ENCODE measurements at places on chromosomes 5 and 9.

DNA sequence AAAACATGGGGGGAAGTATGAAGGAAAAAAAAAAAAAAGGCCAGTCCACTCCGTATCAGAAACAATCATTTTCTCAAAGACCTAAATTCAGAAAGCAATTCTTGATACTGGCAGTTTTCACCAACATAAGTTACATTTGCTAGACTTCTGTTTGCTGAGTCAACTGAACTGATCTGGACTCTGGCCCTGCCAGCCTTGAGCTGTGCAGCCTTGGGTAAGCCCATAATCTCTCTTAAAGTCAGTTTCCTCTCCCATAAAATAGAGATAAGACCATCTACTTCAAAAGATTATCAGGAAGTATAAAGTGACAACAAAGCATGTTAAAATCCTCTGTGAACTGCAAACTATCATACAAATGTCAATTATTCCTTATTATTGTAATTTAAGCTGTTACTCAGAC, 106.8 kb downstream of the MAPKAP1 start:
- no peak for DNase-seq

- no peak for DNase-seq
These were observed 97.3 kb downstream of the PRRT1B start for GRCh38 chr9:131642496-131643083.

- no peak for DNase-seq
These were observed 145.4 kb downstream of the MAPKAP1 start for GRCh38 chr9:125561509-125562148.

DNA sequence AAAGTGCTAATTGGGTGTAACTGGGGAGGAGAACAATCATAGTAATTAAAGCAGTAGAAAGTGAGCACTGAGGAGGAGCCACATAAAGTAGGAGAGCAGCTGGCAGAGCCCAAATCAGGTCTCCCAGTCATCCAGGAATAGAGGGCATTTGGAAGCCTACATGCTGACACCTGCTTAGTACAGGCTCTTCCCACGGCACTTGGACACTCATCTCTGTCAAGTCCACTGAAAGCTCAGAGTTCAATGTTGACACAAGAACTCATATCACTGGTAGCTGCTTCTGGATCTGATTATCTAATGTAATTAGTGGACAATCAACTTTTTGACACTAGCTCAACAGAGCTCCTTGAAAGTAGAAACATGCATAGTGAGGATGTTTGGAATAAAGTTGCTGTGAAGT, 45.9 kb upstream of the PCSK1 start:
- DNase-seq = no peak

GRCh38 chr5:171419688-171420430, 412 bp downstream of the FGF18 start:
- DNase-seq = peak; percentile 34

- no peak for DNase-seq
These were observed 9.0 kb downstream of the NIPSNAP3B start for GRCh38 chr9:104772714-104773510.

DNA sequence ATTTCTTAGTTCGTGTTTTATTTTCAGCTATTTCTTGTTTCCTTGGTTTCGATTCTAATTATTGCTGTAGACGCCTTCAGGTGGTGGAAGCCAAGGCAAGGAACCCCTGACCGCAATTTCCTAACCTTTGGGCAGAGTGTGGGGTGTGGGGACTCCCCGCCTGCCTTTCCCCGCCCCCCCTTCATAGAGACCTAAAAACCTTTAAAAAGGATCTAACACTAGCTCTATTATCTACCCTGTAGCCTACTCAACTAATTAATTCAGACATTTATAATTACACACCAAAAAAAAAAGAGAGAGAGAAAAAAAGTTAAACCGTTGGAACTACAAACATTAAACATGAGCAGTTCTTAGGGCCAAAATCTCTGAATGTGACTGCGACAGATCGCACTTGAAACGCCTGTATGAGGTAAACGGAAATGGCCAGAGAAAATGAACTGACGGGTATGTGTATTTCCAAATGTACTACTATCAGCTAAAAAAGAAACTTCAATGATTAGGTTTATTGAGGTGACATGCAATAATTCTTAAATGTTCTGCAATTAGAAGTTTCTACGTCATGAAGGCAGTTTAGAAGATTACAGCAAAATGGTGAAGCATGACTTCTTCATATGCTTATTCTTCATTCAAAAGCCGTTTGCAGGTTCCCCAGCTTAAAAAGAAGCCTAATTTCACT, 19.0 kb upstream of the FER start:
- no peak for DNase-seq

DNA sequence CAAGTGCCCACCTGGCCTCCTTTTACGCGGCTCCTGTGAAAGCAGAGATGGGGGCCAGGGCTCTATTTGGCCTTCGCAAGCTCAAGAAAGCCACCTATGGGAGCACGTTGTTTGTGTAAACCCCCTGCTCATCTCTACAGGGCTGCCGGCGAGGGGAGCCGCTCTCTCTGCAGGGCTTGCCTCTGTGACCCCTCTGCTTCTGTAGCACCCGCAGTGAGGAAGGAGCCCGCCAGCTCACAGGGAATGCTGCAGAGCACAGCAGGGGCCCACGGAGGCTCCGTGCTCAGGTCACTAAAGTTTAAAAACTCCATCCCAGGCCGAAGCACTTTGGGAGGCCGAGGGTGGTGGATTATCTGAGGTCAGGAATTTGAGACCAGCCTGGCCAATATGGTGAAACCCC, 376.8 kb downstream of the IRX2 start:
- no peak for DNase-seq

DNA sequence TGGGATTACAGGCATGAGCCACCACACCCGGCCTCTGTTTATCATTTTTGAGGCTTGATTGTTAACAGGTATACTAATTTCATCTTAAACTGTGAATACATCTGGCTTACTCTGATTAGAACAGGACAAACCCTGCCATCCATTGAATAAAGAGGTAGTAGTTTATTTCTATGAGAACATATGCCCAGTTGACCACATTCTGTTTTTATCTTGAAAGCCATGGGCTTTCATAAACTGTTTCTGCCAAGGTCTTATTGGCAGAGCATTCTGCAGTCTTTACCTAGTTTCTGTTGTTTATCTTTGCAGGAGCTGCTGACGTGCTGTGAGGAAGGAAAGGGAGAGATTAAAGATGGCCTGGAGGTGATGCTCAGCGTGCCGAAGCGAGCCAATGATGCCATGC, 184.9 kb upstream of the OTULINL start:
- DNase-seq = no peak

DNA sequence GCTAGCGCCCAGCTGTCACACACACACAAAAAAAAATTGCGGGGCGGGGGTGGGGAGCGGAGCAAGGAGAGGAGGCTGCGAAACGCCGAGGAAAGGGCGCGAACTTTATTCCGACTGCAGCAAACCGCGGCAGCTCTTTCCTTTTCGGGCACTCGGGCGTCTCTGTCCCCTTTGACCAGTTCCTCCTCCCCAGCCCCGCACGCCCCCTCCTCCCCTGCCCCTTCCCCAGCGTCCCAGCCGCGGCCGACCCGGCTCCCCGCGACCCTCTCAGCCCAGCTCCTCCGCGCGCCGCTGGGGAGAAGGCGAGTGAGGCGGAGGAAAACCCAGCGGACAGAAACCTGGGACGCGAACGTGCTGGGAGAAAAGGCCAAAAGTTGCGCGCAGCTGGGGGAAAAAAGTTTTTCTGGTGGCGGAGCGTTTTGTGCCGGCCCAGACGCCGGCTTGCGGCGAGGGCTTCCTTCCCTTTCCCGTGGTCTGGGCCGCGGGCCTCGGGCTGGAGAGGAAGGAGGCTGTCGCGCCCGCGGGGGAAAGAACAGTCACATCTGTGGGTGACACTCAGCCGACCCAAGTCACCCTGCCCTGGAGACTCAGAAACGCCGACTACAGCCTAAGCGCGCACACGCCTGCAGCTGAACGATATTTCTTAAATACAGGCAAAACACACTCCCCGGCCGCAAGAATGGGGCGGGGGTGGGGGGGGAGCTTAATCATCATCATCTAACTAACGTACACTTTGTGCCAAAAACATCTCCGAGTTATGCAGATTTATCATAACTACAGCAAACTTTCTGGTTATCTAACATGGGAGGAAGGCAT, 1.1 kb upstream of the BNC2 start:
- DNase-seq = no peak

DNA sequence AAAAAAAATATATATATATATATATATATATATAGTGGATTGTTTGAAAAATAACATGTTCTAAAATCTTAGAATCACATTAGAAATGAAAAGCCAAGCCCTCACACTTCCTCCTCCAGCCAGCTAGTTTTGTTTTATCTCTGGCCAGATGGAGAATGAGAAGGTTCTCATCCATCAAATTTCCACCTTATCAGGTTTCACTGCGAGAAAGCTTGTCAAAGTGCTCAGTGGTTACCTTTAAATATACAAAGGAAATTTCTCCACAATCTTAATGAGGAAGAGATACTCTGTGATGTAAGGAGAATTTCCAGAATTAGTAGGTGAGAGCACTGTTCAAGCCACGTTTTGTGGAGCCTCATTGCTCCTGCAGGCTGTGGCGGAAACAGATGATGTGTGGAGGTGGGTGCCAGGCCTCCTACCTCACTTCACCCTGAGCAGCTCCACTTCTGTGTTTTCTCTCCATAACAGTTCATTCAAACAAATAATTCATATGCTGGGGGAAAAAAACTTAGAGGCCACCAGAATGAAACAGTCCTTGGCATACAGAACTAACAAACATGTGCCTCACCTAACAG, 71.9 kb downstream of the CDK5RAP2 start:
- DNase-seq = no peak

DNA sequence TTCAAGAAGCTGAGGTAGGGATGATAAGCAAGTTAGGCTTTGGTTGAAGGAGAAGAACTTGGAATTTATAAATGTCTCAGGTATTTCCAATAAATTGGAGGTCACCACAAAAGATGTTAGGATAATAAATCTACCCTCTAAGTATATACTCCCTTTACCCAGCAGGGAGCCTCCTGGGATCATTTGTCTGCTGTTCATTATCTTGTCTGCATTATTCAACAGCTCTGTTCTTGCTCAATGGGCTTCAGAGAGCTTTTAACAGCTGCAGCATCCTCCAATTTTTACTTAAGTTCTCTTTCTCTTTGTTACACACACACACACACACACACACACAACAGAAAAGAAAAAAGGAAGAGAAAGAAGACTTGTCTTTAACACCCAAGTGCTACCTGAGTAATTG, 51.7 kb upstream of the VPS13A start:
- no peak for DNase-seq

- DNase-seq = no peak
These were observed 7.0 kb upstream of the DCTN4 start for GRCh38 chr5:150765799-150766169.

- no peak for DNase-seq
These were observed 146.6 kb downstream of the ADAMTS12 start for GRCh38 chr5:33745101-33745770.

- DNase-seq = no peak
These were observed 847.9 kb downstream of the EFNA5 start for GRCh38 chr5:106822851-106823250.

DNA sequence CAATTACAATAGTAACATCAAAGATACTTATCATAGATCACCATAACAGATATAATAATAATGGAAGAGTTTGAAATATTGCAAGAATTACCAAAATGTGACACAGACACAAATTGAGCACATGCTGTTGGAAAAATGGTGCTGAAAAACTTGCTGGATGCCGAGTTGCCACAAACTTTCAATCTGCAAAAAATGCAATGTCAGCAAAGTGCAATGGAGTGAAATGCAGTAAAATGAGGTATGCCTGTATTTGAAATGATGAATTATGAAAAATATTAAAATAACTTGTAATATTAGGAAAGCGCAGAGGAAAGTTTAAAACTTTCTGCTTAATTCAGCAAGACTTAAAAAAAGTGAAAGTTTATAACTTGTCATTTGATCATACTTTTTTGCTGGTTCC, 12.0 kb upstream of the PCBD2 start:
- no peak for DNase-seq

- no peak for DNase-seq
These were observed 36.1 kb upstream of the JADE2 start for GRCh38 chr5:134489227-134489944.

DNA sequence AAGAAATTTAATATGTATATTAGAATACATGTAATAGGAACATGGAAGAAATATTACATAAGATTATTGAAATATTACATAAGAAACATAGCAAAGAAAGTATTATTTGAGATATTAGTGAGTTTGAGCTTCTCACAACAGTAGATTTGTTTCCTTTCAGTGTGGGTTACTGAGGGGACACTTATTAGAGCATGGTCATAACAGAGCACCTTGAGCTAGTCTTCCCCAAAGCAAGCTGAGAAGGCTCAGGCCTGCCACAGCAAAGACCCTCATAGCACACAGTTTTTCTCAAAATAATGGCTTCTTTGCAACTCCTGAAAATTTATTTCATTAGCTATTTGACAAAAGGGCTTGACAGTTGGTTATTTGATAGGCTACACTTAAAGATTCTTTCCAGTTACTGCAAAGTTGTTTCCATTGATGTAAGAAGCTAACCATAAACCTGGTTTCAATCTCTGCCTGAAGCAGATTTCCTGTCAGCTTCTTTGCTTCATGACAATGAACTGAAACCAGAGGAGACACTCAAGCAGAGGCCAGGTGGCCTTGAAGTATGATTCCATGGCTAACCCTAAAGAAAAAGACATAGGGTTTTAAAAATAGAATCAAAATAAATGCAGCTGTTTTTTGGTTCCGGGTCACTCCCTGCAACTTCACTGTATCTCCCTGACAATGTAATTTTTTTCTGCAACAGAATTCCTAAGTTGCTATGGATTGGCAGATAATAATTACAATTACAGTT, 68.6 kb downstream of the ERMP1 start:
- DNase-seq = no peak

DNA sequence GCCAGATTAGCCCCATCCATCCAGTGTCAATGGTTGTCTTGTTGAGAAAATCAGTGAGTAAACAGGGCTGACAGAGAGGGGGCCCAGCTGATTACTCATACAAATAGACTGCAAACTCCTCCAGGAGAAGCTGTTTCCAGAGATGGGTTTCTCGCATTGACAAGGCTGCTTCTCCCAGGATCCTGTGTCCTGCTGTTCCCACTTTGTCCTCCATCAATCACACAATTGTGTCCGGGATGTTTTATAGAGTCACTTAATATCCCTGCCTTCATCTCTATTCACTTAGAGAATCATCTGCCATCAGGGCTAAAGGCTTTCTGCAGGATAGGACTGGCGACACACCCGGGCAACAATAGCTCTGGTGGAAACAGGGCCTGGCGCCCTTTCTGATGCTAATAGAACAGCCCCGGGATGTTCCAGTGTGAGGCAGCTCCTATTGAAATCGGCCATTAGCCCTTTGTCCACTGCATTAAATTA, 71.7 kb upstream of the TBCA start:
- DNase-seq = no peak

DNA sequence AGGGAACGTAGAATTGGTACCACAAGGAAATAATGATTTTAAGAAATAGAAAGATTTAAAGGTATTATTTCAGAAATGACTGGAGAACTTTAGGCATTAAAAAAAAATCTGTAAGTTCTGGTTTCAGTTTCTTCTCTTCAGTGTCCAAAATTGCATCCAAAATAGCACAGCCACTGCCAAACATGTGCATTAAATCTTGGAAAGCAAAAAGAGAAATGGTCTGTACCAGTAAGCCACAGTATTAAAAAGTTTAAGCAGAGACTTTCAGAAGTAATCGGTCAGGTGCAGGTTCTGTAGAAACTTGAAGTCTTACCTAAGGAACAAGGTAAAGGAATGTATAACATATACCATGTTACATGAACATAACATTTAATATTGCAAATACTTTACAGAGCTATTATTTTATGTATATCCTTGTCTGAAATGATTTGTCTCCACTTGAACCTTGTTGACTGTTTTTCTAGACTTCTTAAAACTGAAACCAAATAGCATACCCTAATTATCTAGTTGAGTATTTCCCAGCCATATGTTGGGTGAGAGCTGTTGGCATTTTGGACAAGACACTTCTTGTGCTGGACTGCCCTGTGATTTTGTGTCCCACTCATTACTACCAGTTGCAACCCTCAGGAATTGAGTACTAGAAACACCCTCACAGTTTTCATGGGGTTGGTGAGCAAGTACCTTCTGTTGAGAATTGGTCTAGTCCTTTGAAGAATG, 32.1 kb downstream of the NIPBL start:
- no peak for DNase-seq

Data from HTR-8/SVneo (cell line).